Activated T-cell treated with anti-CD3 and anti-CD28 coated beads, Interleukin-2, amount 50 U/mL, for 24 hours (primary cell): ENCODE measurements at places on chromosomes 11 and 22.

DNA sequence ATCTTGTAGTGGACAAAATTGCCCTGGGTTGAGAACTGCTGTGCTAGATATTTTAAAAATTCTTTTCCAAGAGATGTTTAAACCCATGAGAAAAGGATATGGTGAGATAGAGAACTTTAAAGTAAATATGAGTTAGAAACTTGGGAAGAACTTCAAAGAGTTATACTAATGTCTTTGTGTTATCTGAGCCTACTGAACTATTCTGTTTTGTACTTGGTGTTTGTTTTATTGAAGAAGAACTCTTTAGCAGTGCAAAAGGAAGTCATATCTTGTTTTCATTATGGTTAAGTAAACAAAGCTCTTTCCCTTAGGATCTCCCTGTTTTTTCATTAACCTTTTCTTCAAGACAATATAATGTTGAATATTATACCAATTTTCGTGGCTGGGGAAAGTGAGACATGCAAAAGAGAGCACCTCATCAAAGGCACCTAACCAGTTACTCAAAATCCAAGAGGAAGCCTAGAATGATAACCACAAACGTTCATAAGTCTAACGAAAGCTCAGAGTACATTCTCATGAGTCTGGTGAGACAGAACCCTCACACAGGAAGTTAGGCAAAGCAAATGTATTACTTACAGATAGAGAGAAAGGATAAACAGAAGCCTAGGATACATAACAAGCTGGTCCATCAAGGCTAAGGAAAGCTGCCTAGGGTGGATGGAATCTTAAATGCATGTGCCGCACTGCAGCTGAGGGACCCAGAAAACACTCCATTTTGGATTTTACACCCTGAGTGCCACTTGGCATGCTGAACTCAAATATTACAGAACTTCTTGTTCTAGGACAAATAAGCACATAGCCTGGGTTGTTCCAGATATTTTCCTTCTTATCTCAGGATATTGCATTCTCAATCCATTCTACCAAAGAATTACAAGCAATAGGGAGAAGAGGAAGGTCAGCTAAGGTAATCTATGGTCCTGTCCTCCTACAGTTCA is 112.5 kb upstream of the ANO3 start:
- no peaks in the 10 kb centered on the region for H3K4me1 ChIP-seq
- no peak overlapping the region for H3K4me3 ChIP-seq

DNA sequence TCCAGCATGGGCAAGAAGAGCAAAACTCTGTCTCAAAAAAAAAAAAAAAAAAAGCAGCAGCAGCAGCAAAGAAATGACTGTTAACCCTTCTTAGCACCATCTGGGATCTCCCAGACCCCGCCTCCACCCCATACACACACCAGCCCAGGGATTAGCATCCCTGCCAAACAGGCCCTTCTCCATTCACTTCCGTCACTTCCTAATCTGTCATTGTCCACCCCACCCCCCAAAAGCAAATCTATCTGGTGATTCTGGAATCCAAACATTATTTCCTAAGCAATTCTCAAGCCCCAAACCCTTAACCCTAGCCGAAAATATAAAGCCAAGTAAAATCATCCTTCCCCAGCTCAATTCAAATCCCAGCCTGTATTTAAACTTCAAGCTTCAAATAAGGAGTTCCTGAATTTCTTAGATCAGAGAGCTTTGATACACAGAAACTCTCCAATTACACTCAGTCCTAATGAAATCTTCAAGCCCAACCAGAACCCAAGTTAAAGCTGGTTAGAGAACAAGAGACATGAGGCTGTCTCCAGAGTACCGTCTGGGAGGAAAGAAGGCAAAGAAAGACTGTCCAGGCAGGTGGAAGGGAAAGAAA is 6.0 kb upstream of the AHNAK start:
- no peak for DNase-seq
- peak overlapping the region; percentile 54 for H3K4me3 ChIP-seq
- H3K36me3 ChIP-seq, result peaks cover 41% of the 10 kb centered on the region
- H3K27me3 ChIP-seq, result peaks cover 2% of the 10 kb centered on the region

- no peak overlapping the region for H3K4me3 ChIP-seq
- H3K27ac ChIP-seq, result no peak overlapping the region
Measured at GRCh38 chr11:73270855-73271477, 1.2 kb upstream of the P2RY6 start.

GRCh38 chr22:44707752-44708151 is 5.7 kb downstream of the PRR5 start:
- peaks cover 21% of the 10 kb centered on the region for H3K36me3 ChIP-seq
- peaks cover 52% of the 10 kb centered on the region for H3K4me1 ChIP-seq
- H3K27ac ChIP-seq, result peak overlapping the region; percentile 27
- H3K27me3 ChIP-seq, result no peaks in the 10 kb centered on the region

- H3K36me3 ChIP-seq, result no peaks in the 10 kb centered on the region
- no peaks in the 10 kb centered on the region for H3K4me1 ChIP-seq
- DNase-seq, result no peak
- no peak overlapping the region for H3K4me3 ChIP-seq
- no peak overlapping the region for H3K27ac ChIP-seq
Measured at GRCh38 chr11:112784323-112785073, 176.7 kb upstream of the NCAM1 start.

- peak overlapping the region; percentile 92 for H3K27ac ChIP-seq
- peak overlapping the region; percentile 69 for H3K4me3 ChIP-seq
- H3K36me3 ChIP-seq, result no peaks in the 10 kb centered on the region
Measured at GRCh38 chr11:9601037-9601875, 27.8 kb downstream of the WEE1 start.

DNA sequence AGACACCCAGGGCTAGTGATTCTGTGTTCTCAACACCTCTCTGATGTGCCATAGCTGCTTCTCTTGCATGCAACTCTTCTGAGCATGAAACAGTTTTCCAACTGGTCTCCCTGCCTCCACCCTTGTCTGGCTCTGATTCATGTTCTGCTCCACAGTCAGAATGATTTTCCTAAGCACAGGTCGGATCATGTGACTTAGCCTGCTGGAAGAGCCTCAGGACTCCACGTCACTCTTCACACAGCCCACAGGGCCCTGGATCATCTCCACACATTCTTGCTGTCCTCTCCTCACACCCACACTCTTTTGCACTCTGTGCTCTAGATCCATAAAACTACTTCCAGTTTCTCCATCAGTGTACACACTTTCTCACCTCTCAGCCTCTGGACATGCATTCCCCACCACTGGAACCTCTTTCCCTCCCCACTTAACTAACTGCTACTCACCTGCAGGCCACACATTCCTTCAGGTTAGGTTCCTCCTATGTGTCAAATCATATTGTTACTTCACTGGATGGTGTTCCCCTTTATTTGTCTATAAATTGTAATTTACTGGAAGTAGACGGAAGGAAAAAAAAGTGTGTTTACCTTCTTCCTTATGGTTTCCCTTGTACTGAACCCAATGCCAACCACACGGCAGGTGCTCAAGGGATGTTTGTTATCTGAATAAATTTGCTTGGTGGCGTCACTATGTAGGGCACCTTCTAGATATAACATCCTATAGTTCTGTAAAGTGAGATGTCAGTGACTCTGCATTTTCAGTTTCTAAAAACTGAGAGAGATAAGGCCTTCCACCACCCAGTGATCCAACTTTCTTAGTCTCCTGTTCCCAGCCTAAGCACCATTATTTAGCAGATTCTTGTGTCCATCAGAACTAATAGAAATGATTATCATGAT is 133.7 kb downstream of the ETS1 start:
- H3K27ac ChIP-seq, result peak overlapping the region; percentile 70
- H3K4me1 ChIP-seq, result peaks cover 87% of the 10 kb centered on the region
- H3K4me3 ChIP-seq, result no peak overlapping the region
- DNase-seq, result no peak
- H3K27me3 ChIP-seq, result no peaks in the 10 kb centered on the region

DNA sequence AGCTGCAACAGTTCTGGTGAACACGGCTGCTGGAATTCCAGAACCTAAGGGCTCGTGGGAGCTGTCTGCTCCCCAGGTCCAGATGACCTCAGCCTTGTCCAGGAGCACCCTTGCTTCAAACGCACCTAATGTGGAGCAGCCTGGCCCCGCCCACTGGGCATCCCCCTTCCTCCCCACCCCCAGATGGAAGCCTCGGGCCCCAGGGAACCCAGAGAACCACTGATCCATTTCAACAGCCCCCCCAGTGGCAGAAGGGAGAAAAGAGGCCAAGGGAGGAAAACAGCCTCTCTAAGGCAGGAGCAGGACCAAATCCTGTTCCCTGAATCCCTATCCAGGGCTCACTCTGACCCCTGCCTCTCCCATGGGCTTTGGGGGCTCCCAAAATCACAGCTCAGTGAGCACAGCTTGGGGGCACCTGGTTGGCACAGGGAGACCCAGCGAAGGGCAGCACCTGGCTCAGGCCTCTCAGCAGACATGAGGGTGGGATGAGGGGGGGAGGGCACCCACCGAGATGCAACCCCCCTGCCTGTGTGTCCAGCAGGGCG is 1.2 kb downstream of the CYTH4 start:
- peak; percentile 78 for DNase-seq
- peaks cover 71% of the 10 kb centered on the region for H3K4me1 ChIP-seq
- H3K27ac ChIP-seq, result peak overlapping the region; percentile 98
- H3K4me3 ChIP-seq, result peak overlapping the region; percentile 84
- peaks cover 12% of the 10 kb centered on the region for H3K36me3 ChIP-seq
